ENCODE measurements at places on chromosomes 11 and 22. TPM values are rescaled to one million over a fixed set of nuclear protein-coding genes. Genes with fewer than 3 reads are reported as not detected.

DNA sequence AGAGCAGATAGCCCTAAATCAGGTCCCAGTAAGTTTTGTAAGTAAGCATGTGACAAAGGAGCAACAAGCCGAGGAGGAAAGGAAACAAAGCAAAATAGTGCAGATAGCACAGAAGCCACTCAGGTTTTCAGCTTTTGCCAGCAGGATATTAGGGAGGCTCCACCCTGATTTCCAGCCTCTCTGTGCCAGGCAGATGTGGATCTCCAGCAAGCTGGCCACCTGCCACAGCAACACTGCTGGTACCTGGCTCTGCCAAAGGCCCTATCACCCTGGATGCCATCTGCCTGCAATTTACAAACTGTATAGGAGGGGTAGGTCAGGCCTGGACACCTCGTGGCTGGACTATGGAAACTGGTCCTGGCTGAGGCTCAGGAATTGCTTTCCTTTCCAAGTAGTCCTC is 12.2 kb upstream of the NNMT start:
- H3K36me3 ChIP-seq, result no peaks in the 10 kb centered on the region
- no peak overlapping the region for H3K4me3 ChIP-seq
- H3K4me1 ChIP-seq, result peaks cover 3% of the 10 kb centered on the region
- no peak for DNase-seq
- H3K27me3 ChIP-seq, result no peaks in the 10 kb centered on the region

GRCh38 chr11:13045734-13046133 is 36.6 kb downstream of the RASSF10 start:
- H3K27me3 ChIP-seq, result no peaks in the 10 kb centered on the region
- no peak for DNase-seq
- no peaks in the 10 kb centered on the region for H3K36me3 ChIP-seq

The CCDC15 gene
- 0.10 TPM for polyA plus RNA-seq

- H3K4me3 ChIP-seq, result peak overlapping the region; percentile 86
- DNase-seq, result no peak
- H3K27me3 ChIP-seq, result no peaks in the 10 kb centered on the region
- H3K36me3 ChIP-seq, result peaks cover 94% of the 10 kb centered on the region
These were observed 6.6 kb downstream of the NEAT1 start for GRCh38 chr11:65429068-65429681.

DNA sequence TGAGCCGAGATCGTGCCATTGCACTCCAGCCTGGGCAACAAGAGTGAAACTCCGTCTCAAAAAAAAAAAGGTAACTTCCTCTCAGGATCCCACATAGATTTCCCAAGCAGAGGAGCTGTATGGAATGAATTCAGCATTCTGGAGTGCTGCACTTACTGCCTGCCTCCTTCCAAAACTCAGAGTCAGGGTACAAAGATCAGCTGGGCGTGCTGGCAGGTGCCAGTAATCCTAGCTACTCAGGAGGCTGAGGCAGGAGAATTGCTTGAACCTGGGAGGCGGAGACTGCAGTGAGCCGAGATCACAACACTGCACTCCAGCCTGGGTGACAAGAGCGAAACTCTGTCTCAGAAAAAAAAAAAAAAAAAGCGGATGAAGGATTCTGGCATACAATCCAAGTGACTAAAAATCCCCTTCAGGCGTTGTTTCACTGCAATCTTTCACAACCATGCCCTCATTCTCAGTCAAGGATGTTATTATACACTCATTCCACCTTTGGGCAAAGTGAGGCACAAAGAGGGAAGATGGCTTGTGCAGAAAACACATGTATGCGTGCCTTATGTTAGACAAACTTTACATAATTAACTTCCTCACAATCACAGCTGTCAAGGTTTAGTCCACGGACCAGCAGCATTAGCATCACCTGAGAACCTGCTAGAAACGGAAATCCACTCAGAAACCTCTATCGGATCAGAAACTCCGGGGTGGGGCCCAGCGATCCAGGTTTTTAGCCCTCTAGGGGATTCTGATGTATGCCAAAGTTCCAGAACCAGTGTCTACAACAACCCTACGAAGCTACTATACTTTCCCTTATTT is 1.1 kb upstream of the NOL12 start:
- H3K27me3 ChIP-seq, result no peaks in the 10 kb centered on the region
- no peak for DNase-seq
- H3K27ac ChIP-seq, result no peak overlapping the region

- DNase-seq, result no peak
- peak within 1 kb of the TSS; percentile 52 for H3K4me3 ChIP-seq
- H3K36me3 ChIP-seq, result no peaks in the 10 kb centered on the region
- H3K27ac ChIP-seq, result no peak within 1 kb of the TSS
These were observed at the start of gene NELL1 for GRCh38 chr11:20668844-20669819. Gene NELL1, plus strand, starts transcription at chr11:20669586.

The OR6A2 gene
- polyA plus RNA-seq, result not detected
